ENCODE measurements at places on chromosomes 12 and 14.

DNA sequence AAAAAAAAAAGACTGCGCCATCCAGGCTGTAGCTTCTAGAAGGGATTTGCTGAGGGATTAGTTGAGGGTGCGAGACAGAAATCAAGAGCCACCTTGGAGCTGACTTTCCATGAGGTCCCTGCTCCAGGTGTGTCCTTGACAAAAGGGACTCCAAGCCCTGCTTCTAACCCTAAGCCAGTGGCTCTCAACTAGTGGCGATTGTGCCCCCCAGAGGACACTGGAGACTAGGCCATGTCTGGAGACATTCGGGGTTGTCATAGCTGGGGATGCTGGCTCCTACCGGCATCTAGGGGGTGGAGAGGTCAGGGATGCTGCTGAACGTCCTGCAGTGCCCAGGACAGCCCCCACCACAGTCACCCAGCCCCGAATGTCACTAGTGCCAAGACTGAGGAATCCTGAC lies 40.6 kb downstream of the SPRING1 start:
- no peak for DNase-seq

DNA sequence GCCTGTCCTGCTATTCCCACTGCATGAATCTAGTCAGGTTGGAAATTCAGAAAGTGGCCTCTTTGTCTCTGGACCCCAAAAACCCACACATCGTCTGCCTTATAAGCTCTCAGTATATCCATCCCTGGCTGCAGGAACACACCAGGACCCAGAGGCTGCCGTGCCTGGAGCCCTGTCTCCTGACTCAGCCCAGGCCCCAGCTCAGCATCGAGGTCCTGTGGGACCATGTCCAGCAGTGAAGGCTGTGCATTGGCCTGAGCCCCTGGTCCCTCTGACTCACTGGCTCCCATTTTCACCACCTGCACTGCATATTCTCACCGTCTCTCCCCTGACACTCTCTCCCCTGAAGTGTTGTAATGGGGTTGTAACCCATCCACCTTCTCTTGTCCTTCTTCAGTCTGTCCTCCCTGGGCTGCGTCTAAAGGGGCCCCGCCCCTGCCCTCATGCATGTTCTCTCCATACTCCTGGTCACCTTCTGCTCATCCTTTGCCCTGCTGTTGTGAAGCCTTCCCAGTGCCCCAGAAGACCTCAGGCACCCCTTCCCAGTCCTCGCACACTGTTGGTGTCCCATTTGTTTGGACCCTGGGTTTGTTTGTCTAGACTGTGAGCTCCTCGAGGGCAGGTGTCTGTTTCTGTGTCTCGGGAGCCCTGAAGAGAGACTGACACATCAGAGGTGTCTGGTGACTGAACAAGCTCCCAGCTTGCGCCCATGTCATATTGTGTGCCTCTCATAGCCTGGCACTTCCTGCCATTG lies 43.8 kb downstream of the EVL start:
- no peak for DNase-seq

GRCh38 chr14:70567791-70568190 lies 32.7 kb downstream of the MED6 start:
- no peak for DNase-seq

GRCh38 chr12:65084579-65084978 lies 36.5 kb downstream of the WIF1 start:
- no peak for DNase-seq

GRCh38 chr12:70048521-70049250 lies 194.5 kb upstream of the CNOT2 start:
- DNase-seq, result no peak

DNA sequence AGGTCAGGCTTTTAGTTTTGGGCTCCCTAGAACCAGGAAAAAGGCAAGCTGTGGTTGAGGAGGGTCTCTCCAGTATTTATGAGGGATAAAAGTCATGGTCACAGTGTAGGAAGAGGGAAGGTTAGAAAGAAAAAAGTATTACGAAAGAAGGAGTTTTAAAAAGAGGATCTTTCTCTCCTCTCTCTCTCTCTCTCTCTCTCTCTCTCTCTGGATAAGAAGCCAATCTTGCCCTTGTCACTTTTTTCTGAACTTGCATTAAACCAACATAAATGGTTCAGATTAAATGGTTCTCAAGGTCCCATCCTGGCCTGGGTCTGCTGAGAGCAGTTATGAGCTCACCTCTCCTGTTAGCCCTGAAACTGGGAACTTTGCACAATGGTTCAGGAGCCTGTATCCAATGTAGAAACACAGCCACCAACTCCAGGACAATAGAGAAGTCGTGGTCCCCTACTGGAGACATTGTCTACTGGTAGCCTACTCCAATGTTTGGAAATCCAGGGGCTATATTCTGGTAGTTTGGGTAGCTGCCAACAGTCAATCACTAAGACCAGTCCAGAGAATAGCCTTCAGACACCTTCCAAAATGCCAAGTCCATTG lies 131.9 kb downstream of the DAD1 start:
- no peak for DNase-seq

- DNase-seq, result no peak
Measured at GRCh38 chr14:68741477-68741791, 51.4 kb downstream of the ZFP36L1 start.

- no peak for DNase-seq
Measured at GRCh38 chr12:29713729-29714128, 70.0 kb downstream of the TMTC1 start.

DNA sequence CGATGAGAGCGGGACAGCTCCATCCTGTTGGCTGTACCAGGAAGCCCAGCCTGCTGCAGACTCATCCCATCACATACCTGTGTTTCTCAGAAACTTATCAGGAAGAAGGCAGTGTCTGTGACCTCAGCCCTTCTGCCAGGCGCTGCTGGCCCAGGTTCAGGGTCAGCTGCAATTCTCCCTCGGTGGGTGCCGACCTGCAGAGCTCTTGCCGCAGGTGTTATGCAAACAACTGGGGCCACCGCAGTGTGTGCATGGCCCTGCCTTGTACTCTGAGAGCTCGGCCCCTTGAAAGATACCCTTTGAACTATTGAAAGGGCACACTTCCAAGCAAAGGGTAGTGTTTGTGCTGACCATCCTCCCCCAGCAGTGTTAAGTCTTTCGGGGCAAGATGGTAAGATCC lies 322.2 kb upstream of the DIO3 start:
- DNase-seq, result no peak

- DNase-seq, result no peak
Measured at GRCh38 chr14:95318399-95319311, 1.1 kb downstream of the CLMN start.

DNA sequence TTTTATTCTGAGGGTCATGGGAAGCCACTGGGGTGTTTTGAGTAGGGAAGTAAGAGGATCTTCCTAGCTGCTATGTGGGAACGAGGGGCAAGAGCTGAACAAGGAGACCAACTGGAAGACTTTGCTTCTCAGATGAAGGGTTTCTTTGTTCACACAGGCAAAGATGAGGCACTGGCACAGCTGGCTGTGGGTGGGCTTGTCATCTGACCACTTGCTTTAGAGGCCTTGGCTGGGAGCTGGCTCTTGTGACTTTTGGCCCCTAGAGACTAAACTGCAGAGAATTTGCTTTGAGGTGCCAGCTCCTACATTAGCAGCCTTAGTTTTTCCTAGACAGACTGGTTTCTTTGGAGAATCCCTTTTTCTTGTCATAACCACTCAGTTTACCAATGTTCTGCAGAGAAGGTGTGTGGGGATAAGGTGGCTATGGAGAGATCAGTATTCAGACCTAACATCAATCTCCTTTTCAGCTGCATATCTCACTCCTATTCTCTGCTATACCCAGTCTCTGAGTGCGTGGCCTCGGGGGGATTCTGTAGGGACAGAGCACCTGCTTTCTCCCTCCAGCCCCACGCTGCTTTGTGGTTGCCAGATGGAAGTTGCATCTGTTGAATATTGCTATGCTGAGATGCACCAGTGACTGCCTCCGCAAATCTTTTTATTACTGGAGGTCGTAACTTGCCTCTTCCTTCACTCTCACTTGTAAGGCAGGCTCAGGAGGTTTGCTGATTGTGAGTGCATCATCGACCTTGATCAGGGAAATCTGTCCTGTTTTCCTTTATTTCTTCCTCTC lies 12.7 kb downstream of the PPP2R5C start:
- DNase-seq, result no peak

DNA sequence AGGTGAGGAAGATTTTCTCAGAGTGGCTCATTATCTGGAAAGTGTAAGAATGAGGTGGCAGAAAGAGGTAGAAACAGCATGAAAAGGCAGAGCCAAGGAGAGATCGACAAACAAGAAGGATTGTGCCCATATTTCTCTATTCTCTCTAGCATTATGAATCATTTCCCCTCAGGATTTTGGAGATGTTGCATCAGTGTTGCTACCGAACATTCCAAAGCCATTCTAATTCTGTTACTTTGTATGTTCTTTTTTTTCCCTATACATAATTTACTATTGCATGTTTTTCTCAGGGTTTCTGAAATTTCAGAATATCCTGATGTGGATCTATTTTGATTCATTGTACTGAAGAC lies 61.4 kb downstream of the KICS2 start:
- DNase-seq, result no peak

DNA sequence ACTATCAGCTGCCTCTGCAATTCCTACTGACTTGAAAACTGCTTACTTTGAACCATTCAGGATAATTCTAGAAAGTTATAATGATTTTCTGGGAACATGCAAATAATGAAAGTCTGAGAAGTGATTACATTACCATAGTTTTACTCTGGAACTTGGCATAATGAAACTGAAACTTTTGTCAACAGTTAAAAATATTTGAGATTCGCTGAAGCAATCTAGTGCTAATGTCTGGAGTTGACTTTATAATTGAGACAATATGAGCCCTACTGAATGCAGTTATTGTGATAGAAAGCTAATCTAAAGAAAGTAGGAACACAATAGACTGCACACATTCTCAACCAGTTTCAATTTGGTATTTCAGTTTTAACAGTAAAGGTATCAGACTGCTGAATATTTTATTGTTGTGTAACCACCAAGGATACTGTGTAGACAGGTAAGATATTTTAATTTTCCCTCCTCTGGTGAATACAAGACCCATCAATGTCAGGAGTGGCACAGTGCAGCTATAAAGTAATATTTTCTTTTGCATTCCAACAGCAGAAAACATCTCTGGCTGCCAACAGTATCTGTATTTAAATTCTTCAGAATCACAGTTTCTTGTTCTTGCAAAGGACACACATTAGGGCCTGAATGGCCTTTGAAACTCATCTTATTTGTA lies 483.5 kb downstream of the ATP23 start:
- no peak for DNase-seq

- DNase-seq, result no peak
Measured at GRCh38 chr12:104411826-104412641, 44.7 kb upstream of the CHST11 start.

GRCh38 chr14:63551332-63551731 lies 8.2 kb upstream of the PPP2R5E start:
- no peak for DNase-seq

DNA sequence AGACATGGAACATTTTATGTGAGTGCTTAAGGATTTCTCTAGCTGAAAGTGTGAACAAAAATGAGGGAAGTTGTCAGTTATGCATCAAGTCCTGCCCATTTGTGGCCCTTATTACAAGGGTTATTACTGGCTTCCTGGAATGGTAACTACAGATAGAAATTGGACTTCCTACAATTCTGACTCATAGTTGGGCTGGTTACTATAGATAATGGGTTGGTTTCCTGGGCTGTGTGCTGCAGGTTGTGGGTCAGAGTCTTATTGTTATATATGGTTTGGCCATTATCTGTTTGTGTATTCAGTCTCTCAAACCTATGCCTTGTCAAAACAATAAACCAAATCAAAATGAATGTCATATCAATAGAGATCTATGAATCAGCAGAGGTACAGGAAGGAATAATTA lies 313.7 kb downstream of the ADAMTS20 start:
- DNase-seq, result no peak

DNA sequence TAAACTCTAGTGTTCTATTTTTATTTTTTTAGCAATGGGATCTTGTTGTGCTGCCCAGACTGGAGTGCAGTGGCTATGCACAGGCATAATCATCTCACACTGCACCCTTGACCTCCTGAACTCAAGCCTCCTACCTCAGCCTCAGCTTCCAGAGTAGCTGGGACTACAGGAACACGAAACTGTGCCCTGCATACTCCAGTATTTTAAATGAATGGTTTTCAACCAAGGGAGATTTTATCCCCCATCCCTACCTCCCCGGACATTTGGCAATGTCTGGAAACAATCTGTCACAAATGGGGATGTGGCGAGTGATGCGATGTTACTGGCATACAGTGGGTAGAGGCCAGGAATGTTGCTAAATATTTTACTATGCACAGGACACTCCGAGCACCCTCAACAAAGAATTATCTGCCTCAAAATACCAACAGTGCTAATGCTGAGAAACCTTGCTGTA lies 2.1 kb downstream of the CBX5 start:
- DNase-seq, result no peak

DNA sequence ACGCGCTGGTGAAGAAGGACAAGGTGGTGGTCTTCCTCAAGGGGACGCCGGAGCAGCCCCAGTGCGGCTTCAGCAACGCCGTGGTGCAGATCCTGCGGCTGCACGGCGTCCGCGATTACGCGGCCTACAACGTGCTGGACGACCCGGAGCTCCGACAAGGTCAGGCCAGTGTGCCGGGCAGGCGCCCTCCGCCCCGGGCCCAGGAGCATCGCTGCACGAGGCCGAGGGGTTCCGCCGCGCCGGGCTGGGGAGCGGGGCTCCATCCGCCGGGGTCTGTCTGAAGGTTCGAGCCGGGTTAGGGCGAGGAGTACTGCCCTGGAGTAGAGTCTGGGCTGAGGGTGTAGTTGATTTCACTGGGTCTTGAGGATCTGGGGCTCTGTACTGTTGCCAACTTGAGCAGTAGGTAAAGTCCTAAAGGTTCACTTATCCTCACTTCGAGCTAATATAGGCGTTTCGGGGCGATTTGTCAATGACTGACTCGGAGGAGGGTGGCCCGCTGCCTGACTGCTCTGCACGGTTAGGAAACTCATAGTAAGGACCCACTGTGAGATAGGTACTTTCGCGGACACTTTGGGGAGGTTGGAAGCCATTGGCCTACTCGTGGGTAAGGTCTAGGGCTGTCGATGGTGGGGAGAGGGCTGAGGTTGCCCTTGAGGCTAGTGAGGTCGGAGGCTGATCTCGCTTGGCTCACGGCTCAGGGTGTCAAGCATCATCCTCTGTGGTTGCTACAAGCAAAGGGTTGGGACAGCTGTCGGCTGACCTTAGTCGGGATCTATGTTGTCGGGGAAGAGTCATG lies 574 bp downstream of the GLRX5 start:
- DNase-seq, result no peak

DNA sequence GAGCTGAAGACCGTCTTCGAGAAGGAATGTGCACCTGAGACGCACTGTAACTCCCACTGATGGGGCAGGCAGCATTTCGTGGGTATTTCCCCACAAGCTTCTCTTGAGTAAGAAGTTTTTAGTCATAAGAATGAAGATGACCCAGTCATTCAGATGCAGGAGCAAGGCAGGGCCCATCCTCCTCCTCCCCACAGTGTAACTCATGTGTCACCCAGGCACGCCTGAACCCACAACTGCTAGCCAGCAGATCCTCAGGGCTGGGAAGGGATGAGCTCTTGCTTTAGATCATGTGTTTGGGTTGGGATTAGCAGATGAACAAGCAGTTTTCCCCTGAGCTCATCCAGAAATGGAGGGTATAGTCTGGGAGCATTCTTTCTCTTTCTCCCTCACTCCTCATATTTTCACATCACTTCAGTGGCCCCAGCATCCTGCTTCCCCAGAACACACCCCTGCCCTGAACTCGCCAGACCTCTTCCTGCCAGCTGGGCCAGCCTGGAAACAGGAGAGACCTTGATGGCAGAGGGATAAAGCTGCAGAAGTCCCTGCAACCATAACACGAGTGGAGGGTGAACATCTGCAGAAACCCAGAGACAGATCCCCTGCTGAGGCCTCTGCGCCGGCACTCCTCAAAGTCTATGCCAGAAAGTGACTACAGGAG lies 73.3 kb downstream of the B4GALNT3 start:
- DNase-seq, result no peak

- no peak for DNase-seq
Measured at GRCh38 chr12:68414988-68415387, 82.8 kb upstream of the MDM1 start.

GRCh38 chr14:99055816-99056215 lies 216.2 kb downstream of the BCL11B start:
- DNase-seq, result no peak
